SW 1271 (cell line): ENCODE measurements at places on chromosomes 13 and 19.

DNA sequence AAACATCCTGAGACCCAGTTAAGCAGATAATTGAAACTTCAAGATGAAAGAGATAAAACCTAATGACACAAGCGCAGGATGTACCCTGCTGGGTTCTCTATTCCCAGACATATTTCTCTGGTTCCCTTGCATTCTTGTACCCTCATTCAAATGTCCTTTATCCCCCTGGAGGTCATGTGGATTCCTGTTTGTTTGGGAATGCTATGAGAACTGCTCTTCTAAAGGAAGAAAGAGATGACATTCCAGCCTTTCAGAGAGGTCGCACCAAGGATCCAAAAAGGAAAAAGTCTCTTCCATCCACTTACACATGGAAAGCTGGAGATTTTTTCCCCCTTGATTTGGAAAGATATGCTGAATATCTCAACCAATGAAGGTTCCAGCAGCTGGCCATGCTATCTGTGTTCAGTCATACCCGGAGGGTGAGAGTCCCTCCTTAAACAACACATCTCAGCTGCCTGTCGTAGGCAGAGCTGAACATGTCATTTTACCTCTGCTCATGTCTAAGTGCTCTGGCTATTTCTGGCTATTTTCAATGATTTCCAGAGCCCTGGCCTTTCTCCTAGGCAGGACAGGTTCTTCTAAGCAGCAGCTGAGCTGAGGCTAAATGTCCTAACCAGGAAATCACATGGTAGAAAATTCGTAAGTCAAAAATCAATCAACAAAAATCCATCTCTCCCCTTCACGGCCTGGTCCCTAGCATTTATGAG is 52.5 kb downstream of the C13orf42 start:
- no peak for DNase-seq

DNA sequence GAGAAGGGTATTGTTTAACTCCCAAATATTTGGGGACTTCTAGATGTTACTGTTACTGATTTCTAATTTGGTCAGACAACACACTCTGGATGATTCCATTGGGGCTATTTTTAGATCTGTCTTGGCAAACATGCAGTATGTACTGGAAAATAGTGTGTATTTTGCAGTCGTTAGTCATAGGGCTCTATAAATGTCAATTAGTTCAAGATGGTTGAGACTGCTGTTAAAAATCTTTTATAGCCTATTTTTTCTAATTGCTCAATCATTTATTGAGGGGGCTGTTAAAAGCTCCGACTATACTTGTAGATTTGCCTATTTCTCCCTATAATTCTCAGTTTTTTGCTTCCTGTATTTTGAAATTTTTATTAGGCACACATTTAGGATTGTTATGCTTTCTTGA is 31.4 kb downstream of the PPP5C start:
- no peak for DNase-seq

DNA sequence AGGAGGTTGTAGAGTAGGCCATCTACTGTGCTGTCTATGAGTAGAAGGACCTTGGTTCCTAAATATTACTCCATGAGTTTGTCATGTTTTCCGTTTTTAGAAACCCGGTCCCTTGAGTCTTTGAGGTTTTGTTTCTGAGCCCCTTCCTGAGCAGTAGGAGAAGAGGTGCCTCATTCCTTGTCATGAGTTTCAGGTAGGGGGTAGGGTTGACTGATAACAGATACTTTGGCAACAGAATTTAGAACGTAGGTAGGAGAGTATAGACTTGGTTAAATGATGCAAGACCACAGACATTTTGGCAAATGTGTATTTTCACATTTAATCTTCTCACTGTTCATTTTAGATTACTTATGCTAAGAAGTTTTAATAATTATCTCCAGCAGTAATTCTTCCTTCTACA is 24.6 kb downstream of the LMO7 start:
- DNase-seq = no peak

DNA sequence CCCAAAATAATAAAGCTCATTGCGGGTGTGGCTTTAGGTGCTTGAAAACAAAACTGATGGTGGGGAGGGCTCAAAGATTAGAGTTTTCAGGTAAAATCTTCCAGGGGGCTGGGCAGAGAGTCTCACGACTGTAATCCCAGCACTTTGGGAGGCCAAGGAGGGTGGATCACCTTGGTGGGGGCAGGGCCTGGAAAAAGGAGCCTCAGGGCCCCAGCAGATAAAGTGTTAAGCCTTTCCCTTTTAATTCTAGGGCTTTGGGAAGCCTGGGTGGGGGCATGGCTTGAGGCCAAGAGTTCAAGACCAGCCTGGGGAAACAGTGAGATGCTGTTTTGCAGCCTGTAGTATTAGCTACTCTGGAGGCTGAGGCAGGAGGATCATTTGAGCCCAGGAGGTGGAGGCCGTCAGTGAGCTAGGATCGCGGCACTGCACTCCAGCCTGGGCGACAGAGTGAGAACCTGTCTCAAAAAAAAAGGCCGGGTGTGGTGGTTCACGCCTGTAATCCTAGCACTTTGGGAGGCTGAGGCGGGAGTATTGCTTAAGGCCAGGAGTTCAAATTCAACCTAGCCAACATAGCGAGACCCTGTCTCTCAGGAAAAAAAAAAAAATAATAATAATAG is 1.7 kb downstream of the IRGQ start:
- DNase-seq = no peak

DNA sequence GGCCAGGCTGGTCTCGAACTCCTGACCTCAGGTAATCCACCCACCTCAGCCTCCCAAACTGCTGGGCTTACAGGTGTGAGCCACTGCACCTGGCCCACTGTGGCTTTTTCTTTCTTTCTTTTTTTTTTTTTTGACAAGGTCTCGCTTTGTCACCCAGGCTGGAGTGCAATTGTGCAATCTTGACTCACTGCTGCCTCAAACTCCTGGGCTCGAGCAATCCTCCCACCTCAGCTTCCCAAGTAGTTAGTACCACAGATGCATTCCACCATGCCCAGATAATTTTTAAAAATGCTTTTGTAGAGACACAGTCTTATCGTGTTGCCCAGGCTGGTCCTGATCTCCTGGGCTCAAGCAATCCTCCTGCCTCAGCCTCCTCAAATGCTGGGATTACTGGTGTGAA is 12.1 kb upstream of the FCGBP start:
- DNase-seq = no peak
